Glomerular endothelial cell (primary cell): ENCODE measurements at places on chromosomes 3 and 15.

GRCh38 chr3:193929921-193930646 lies 205.9 kb upstream of the HES1 start:
- no peak for DNase-seq

DNA sequence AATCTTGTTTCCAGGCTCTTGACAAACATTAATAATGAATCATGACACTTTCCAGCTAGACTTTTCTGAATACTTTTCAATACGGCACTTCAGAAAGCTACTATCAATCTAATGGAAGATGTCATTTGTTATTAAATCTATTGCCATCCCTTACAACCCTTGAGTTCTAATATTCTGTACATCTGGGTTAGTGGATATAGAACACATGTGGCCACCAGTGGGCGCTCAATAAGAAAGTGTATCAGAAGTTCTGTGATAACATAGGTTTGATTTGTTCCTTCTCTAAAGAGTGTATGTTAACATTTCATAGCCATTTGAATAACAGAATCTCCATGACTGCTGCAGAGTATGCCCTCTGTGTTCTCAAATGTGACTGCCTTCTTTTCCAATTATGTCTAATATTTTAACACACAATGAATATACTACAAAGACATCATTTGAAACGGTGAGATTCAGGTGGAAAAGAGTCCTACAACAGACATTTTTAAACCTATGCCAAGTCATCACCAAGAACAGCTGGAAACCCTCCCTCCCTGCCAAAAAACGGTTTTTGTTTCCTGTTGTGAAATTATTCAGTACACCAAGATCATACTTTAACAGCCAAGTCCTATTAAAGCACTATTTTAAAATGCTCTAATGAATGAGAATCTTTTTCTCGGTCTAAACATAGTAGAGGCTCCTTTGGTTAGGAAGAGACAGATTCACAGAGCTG lies 22.2 kb downstream of the ALDH1A2 start:
- no peak for DNase-seq

- DNase-seq, result no peak
Observed at GRCh38 chr3:45549961-45550360, 44.6 kb upstream of the LIMD1 start.

DNA sequence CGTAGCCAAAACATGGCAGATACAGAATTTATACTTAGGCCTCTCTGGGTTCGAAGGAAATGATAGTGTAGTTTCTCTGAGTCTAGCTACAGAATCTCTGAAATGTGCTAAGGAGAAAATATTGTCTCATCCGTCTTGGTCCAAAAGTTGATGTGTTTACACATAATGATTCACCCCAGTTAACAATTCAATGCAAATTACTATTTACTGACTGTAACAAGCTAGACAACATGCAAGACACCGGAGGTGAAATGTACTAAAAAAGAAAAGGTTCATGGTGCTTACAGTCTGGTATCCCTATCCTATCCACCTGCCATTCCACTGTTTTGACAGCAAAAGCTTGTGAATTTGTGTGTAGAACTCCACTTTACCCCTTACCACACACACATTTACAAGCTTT lies 146.8 kb downstream of the SUCLG2 start:
- no peak for DNase-seq

DNA sequence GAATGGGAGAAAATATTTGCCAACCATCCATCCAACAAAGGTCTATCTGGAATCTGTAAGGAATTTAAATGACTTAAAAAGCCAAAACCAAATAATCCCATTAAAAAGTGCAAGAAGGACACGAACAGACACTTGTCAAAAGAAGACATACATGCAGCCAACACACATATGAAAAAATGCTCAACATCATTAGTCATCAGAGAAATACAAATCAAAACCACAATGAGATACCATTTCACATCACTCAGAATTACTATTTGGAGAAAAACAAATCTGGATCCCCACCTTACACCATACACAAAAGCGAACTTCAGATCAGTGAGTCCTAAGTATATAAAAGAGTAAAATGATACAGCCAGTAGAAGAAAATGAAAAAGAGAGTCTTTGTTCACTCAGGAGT lies 58.6 kb upstream of the MNS1 start:
- DNase-seq, result no peak

- DNase-seq, result no peak
Observed at GRCh38 chr3:103136621-103137020, 701.8 kb downstream of the ZPLD1 start.

- DNase-seq, result no peak
Observed at GRCh38 chr3:170555329-170555728, 30.5 kb downstream of the SLC7A14 start.

DNA sequence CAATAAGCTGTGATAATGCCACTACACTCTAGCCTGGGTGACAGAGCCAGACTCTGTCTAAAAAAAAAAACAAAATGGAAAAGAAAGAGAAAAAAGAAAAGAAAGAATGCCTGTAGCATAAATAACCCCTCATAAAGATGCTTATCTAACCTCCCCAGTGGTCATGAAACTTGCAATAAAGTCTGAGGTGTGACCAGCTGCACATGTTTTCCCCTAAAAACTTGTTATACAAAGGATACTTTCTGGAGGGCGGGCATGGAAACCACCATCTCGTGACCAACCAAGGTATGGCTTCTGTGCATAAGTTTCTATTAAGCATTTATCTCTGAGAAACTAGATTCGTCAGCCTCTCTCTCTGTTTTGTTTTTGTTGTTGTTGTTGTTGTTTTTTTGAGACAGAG lies 21.8 kb downstream of the CCDC32 start:
- no peak for DNase-seq

GRCh38 chr3:129346695-129347457 lies 68.2 kb downstream of the HMCES start:
- no peak for DNase-seq

DNA sequence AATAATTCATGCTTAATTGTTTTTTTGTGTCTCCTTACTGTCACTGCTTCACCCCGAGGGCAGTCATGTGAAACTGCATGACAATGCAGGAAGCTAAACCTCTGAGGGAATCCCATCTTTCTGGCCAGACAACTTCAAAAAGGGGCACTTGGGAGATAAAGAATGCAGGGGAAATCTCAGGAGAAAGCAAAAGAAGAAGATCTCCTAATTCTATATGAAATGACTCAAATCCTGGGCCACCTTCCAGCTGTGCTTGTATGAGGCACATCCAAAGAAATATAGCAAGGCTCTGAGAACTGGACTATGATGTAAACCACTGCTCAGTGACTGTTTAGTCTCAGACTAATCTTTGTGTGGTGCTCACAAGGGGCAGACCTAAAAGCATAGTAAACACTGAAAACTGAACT lies 22.6 kb upstream of the UMPS start:
- DNase-seq, result no peak

DNA sequence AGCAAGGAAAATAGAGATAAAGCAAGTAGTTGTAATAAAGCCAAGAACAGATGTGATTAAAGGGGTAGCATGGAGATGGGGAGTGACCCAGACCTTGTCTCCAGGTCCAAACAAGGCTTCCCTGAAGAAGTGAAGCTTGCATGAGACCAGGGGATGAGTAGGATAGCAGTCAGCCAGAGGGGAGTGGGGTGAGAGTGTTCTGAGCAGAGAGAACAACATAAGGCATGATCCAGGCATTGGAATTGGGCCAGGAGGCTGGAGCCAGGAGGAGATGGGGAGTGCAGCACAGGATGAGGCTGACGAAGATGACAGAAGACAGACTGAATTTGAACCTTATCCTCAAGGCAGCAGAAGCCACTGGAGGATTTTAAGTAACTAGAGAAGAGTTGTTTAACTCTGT lies 7.2 kb downstream of the TMOD2 start:
- DNase-seq, result no peak

- DNase-seq, result no peak
Observed at GRCh38 chr3:22380253-22380652, 629.2 kb upstream of the ZNF385D start.

- DNase-seq, result no peak
Observed at GRCh38 chr3:10804183-10804648, 11.8 kb upstream of the SLC6A11 start.

GRCh38 chr15:77085297-77085696 lies 14.4 kb upstream of the TSPAN3 start:
- no peak for DNase-seq

DNA sequence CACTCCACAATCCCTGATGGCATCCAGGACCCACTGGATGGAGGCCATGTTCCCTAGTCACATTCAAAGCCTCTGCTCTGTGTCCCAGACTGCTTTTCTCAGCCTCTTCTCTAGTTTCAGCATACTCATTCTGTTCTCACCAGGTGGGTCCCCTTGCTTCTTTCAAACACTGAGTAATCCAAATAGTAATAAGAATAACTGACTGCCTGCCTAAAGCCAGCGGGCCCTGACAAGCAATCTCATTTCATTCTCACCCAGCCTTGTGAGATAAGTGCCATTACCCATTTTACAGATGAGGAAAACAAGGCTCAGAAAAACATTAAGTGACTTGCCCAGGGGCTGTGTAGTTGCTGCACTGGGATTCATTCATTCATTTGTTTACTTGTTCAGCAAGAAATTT lies 25.4 kb downstream of the MAPKAPK3 start:
- no peak for DNase-seq

DNA sequence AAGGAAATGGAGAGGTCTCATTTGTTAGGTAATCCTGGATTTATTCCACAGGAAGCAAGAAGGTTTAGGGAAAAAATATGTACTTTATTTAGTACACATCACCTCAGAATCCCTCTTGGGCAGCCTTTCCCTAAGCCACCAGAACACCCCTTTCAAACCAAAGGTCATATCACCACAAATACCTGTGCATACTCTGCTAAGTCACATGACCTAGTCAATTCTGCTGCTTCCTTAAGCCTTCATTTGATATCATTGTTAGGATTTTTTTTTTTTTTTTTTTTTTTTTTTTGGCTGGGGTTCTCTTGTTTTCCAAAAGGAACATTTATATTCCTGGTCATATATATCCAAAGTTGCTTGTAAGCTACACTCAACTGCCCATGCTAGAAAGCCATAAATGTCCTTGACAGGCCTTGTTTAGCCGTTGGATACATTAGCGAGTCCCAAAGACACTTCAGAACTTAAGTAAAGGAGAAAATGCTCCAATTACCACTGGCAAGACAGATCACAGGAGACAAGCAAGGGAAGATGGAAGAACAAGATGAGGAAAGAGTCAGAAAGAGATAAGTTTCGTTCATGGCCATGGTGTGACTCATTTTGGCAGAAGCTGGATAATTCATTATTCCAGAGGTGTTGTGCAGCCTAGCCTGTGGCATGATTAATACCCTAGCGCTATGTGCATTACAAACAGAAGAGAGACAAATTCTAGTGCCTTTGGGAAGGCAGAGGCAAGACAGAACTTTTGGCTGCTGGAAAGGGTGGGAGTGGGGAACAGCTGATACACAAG lies 155.6 kb upstream of the SLC2A2 start:
- no peak for DNase-seq

GRCh38 chr15:56616551-56616950 lies 116.8 kb downstream of the ZNF280D start:
- DNase-seq, result no peak

- no peak for DNase-seq
Observed at GRCh38 chr3:4580346-4581123, 87.4 kb downstream of the ITPR1 start.

DNA sequence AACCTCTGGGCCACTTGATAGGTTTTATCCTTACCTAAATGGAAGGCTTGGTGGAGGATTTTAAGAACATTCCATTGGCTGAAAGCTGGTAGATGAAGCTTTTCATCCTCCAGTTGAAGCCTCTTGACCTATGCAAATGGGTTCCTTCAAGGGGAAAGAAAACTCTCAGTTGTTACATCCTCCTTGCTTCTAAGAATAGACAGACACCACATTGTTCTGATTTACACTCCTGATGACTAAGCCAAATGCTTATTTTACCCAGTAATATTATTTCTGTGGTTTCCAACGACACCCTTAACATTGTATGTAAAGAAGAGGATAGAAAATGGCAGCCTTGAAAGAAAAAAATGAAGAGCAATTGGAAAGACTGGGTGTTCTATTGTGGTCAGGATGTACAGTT lies 480.5 kb downstream of the OTOL1 start:
- no peak for DNase-seq

DNA sequence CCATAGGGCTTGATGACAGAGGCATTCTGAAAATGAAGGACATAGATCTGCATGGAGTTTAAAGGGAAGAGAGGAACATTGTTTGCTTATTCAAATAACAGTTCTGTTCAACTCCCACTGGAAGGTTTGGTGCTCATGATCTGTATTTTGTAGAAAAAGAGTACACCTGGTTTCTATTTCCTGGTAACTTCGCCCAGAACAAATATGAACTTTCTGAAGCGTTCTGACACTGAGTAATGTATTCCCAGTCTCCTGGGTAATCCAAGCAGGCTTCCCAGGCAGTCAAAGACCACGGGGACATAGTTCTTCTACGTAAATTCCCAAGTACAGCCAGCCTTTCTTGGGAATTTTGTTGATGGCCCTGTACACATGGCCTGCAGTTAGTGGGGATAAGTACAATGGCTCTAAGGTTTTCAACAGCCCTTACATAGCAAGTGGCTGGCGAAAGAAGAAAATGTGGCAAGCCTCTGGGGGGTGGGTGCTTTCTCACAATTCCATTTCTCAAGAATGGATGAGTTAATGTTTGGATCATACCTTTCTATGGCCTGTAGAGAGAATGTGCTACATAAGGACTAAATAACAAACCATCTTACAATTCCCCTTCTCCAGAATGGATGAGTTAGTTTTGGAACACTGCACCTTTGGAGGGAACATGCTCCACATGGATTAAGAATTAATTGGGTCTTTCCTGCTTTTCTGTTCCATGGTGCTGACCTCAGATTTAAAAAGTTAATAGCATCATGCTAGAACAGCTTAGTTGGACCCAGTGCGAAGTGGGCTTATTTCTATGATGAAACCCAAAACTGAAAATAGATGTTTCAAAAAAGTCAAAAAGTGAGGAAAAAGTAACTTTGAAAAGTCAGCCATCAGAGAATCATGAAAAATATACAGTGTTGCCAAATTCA lies 52.7 kb downstream of the COL6A6 start:
- no peak for DNase-seq

- DNase-seq, result no peak
Observed at GRCh38 chr3:47424434-47425382, 43.9 kb downstream of the PTPN23 start.

DNA sequence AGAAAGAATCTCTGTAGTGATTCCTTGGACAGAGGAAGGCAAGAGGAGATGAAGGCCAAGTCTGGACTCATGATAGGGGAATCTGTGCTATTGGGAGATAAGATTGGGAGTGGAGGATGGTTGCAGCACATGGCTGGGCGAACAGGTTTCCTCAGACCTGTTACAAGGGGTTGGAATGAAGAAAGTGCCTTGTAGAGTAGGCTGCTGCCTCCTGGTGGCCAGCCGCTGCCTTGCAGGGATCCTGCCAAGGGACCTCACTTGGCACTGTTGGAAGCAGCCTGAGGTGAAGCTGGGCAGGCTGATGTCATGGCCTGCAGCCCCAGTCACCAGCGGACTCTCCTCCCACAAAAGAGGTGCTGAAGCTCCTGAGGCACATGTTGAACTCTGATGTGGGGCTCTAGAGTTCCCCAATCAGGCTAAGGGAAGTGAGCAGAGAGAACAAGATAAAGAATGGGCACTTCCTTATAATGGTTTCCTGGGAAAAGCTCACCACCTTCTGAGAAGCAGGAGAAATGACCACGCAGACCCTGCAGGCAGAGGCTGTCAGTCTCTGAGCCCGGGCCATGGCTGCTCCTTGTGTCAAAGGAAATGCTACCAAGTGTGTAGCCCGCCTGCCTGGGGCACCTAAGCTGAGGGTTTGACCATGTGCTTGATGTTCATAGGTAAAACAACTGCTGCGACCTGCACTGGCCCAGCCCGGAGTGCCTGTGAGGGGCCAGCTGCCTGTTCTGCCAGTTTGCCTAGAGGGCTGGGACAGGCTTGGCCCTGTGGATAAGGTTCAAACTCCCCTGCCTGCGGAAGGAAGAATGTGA lies 1.6 kb upstream of the TEX264 start:
- peak; percentile 60 for DNase-seq

- no peak for DNase-seq
Observed at GRCh38 chr15:101479342-101479845, 10.1 kb downstream of the PCSK6 start.
